ENCODE measurements at places on chromosomes 3 and 15.

GRCh38 chr15:32838820-32839219 is 121.0 kb downstream of the GREM1 start:
- no peak for DNase-seq

GRCh38 chr3:54630101-54630623 is 297.7 kb downstream of the LRTM1 start:
- DNase-seq: no peak

- no peak for DNase-seq
Measured at GRCh38 chr3:40871394-40871793, 327.9 kb upstream of the CTNNB1 start.

- DNase-seq: no peak
Measured at GRCh38 chr3:189344996-189345395, 173.2 kb downstream of the TPRG1 start.

GRCh38 chr3:143170676-143171075 is 51.1 kb downstream of the CHST2 start:
- no peak for DNase-seq

All from stimulated activated CD8-positive, alpha-beta memory T cell treated with anti-CD3 and anti-CD28 coated beads, Interleukin-7, amount 100 ng/mL, for 1 hour (primary cell).